ENCODE measurements at places on chromosomes 7 and 10.

- DNase-seq: no peak
Measured at GRCh38 chr7:28750981-28751380, 207.1 kb downstream of the TRIL start.

DNA sequence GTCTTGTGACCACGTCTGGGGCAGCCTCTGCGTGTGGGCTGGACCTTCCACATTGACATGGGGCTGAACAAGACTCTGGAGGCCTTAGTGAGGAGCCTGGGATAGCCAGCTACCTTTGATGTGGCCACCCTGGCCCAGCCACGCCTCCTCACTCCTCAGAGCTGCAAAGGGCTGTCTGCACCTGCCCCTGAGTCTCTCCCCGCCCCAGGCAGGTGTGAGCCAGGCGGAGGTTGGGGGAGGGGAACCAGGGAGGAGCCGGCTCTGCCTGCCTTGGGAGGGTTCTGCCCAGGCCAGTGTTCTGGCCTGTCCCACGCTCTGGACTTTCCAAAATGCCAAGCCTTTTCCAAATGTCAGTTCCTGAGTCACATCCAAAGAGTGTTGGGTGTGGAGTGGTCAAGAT lies 72.2 kb downstream of the GTF2IRD1 start:
- no peak for DNase-seq

DNA sequence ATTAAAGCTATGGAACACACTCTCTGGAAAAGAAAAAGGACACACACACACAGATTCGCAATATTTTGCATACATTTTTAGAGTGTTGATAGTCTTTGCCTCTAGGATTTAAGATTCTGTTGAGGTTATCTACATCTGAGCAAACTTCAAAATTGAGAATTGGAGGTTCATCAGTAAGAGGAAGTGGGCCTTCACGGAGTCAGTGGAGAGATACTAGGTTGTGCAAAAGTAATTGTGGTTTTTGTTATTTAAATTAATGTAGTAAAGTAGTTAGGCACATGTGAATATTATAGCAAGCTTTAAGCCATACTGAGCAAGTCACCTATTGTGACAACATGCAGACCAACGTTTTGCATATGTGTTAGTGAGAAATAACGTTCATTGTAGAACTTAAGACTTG lies 19.8 kb upstream of the NXPH1 start:
- DNase-seq: no peak

DNA sequence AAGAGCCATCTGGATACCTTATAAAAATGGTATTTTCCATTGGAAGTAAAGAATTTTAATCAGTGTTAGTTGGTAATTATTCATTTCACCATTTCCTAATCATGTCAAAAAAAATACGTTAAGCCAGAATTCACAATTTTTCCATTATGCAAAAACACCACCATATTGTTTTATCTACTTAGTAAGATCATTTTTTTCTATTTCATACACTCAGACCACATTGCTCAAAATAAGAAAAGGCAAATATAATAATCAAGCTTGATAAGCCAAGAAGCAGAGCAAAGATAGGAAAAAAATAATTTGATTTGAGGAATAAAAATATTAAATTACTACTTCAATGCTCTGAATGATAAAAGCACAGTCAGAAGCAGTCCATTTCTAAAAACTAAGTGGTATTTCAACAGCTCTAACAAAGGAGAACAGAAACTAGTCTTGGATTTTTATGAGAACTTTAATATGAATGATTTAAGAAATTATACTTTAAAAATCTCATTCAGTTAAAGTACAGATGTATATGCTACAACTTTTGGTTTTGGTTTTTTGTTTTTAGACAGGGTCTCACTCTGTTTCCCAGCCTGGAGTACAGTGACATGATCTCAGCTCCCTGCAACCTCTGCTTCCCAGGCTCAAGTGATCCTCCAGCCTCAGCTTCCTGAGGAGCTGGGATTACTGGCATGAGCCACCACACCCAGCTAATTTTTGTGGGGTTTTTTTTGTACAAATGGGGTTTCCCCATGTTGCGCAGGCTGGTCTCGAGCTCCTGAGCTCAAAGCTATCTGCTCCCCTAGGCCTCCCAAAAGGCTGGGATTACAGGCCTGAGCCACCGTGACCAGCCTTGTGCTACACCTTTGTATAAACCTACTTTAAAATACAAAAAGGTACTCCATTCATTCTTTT lies 46.6 kb downstream of the LRRN3 start:
- peak; percentile 22 for DNase-seq

DNA sequence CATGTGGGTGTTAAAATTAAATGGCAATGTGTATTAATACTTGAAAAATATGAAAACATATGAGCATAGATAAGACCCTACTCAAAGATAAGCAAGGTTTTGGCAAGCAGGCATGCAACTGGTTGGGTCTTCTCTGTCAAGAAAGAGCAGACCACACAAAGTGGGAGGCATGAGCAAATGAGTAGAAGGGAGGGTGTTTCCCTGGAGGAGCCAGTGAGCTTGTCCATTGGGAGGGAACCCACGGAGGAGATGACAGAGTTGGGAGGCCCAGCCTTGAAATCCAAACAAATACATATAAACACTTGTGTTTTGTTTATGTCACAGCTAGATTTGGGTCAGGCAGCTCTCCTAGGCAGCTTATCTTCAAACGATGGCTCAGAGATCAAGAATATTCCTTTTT lies 134.5 kb upstream of the CXCL12 start:
- DNase-seq: no peak

DNA sequence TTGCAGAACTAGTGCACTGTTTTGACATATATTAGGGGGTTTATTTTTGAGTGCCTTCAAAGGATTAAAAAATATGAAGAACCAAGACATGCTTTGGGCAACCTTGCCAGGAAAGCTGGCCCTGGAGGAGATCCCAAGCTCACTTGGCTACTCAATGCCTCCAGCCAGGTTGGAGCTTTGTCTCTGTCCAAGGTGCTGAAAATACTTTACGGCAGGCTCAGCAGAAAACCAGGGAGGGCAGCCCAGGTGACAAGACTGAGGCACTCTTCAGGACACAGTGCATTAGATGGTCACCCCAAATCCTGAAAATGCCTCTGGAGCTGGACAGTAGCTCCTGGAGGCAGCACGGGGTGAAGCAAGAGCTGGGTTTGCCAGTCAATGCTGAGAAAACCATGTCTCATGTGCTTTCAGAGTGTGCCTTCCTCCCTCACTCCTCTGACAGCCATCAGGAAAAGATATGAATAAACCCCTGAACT lies 5.8 kb upstream of the KCNH2 start:
- no peak for DNase-seq

Measured in memory B cell (primary cell).